NCI-H1092 (cell line): ENCODE measurements at places on chromosomes 5 and 9.

- no peak for DNase-seq
These were observed 96.6 kb upstream of the DMRT1 start for GRCh38 chr9:744790-745484.

GRCh38 chr5:35229076-35230037, 930 bp downstream of the PRLR start:
- no peak for DNase-seq

GRCh38 chr9:4921449-4921848, 63.6 kb upstream of the JAK2 start:
- DNase-seq = no peak

DNA sequence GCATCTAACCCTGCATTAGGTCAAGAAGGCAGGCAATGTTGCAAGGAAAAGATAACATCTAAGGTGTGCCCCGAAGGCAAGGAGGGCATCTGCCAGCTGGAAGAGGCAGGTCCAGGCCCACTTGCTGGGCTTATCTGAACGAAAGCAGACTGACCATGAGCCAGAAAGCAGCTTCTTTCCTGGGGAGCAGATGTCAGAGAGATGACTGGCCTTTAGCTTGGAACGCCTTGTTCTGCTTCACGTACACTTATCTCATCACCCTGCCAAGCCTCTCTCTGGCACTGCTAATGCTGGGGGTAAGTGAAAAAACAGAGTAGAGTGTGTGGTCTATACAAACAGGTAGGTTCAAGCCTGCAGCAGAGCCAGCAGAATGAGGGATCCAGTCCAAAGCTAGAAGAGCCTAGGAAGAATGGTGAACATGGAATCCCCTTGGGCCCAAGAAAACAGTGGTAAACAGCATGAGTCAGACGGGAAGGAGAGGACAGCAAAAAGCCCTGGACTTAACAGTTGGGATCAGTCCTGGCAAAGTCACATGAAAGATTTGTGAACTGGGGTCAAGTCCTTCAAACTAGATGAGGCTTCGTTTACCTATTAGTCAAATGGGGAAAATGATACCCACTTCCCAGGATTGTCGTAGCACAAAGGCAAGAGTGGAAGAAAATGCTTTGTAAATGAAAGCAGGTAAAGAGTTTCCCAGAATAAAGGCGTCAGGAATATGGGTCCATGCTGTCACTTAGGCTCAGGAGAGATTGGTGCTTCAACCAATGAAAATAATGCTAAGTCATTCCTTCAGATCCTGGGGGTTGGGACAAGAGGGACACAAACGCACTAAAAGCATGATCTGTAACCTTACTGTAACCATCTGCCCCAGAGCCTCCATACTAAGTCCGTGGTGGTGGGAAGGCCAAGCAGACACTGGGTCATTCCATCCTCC, 200.9 kb downstream of the SLIT3 start:
- DNase-seq = no peak

GRCh38 chr5:44225231-44226160, 163.7 kb downstream of the FGF10 start:
- no peak for DNase-seq

DNA sequence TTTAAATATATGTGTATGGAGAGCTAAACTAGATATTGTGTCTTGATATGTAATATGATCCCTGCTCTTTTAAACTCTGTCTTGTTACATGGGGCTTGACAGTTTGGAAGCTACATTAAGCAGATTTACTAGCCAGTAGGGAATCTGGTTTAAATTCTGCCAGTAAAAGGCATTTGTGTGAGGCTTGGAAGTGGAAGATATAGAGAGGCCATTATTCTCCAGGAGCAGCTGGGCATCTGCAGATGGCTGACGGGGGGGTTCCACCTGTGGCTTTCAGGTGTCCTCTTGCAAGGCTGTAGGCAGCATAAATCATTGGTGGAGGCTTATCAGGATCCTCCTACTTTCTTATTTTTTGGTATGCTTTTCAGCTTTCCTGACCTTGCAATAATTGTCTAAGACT, 179.1 kb upstream of the FBXL7 start:
- DNase-seq = no peak

DNA sequence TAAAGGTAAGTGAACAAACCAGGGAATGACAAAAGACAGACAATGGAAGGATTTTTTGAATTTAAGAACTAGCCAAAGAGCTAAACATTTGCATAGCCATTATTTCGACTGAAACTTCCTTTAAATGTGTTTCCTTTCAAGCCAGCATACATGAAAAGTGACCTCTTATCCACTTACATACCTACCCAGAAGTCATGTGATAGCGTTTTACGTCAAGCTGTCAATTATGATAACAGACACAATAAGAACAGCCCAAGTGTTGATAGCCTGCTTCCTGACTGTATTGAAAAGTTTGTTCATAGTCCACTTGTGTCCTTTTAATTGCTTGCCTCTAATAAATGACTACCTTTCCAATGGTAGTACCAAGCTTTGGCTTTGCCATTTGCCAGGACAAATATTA, 206.0 kb downstream of the NFIB start:
- no peak for DNase-seq

DNA sequence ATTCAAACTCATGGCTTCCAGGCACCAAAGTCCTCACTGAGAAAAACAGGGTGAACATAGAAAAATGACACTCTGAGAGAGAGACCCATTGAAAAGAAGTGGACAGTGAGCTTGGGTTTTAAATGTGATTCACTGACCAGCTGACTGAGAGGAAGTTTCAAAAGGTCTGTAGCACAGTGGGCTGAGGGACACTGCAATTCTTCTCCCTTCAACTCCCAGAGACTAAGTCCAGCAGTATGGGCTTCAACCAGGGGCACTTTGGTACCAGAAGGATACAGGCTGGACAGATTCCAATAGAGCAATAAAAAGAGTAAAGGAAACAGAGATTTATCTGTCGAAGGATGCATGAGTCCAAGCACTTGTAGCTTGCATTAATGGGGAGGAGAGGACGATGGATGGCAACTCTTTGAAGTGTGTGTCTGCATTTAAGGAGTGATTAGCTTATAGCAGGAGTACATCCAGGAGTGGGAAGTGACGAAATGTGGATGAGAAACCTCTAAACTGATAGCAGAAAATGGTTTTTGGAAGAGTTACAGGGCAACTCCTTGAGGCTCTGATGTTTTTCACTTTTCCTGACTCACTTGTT, 117.0 kb upstream of the ANKRD55 start:
- no peak for DNase-seq

DNA sequence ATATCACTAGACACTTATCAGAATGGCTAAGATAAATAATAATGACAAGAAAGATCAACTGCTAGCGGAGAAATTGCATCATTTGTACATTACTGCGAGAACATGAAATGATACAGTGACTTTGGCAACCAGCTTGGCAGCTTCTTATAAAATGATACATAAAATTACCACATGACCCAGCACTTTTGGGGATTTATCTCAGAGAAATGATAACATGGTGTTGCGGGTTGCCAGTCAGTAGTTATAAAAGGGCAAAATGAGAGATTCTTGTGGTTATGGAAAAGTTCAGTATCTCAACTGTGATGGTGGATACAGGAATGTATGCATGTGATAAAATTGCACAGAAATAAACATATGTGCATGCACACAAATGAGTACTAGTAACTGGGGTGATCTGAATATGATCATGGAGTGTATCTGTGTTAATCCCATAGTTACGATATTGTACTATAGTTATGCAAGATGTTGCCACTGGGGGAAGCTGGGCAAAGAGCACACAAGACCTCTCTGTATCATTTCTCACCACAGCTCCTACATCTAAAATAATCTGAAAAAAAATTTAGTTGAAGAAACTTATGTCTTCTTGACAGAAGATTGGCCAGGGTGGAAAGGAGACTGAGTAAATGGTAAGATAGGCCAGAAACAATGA, 128.9 kb downstream of the NXNL2 start:
- DNase-seq = no peak

GRCh38 chr5:124910354-124911016, 164.0 kb upstream of the ZNF608 start:
- no peak for DNase-seq

DNA sequence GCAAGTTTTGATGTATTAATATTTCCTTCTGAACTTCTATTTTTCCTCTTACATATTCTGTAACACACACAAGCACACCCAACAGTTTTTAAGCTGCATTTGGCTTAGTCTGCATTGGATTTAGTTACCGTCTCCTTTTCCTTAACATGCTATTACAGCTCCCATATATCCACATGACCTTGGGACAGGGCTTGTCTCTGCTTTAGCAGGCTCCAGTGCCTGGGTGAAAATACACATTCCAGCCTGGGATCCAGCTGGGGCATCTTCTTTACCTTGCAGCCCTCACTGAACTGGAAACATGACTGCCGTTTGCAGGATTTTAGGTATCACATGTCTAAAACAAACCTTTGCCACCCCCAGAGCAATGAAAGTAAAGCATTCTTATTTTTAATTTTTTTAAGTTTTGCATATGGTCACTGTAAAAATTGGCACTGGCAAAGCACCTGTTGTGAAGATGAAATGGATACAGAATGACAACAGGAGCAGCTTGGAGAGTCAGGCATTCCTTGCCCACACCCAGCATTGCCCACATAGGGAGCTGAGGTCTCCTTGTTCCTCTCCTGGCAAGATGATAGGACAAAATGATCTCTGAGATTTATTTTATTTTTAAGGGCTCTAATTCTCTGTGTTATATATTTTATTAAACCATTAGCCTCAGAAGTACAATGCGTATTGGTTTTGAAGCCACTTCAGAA, 4.0 kb downstream of the GADD45G start:
- no peak for DNase-seq

GRCh38 chr5:113230711-113231652, 203.8 kb downstream of the TSSK1B start:
- no peak for DNase-seq

- no peak for DNase-seq
These were observed 82.2 kb downstream of the TRIO start for GRCh38 chr5:14225173-14225834.

- DNase-seq = peak; percentile 22
These were observed 299.4 kb downstream of the ZSWIM6 start for GRCh38 chr5:61631438-61631941.

GRCh38 chr9:31492229-31492628, 892.2 kb upstream of the ACO1 start:
- DNase-seq = no peak

DNA sequence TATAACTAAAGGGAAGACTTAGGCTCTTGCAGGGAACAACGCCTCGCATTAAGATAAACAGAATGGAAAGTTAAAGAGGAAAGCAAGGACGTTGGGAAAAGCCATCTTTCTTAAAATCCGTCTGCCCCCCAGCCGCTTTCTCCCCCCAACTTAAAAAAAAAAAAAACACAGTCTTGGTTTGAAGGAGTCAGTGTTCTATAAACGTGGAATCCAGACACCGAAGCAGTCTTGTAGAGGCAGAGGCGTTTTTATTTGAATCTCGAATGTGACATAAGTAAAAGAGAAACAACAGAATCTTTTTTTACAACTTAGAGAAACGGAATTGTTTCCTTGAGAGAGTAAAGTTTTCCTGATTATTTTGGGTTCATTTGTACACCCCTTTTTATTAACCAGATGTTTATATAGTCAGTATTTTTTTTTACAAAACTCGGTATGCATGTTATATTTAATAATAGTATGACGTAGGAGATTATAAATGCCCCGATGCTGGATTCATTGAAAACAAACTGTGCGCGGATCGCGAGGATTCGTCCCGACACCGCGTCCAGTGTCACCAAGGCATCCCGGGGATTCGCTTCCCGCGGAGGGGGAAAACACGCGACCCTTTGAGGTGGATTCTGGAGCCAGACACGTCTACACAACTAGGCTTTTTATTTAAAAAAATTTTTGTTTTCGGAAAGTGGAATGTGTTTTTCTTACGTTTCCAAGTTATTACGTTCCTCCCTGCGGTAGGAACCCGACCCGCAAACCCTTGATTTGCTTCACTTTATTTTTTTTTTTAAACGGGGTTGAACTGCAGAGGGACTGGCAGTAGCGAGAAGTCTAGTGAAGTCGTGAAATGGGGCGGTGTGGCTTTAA, 6.7 kb downstream of the PTCH1 start:
- DNase-seq = no peak

DNA sequence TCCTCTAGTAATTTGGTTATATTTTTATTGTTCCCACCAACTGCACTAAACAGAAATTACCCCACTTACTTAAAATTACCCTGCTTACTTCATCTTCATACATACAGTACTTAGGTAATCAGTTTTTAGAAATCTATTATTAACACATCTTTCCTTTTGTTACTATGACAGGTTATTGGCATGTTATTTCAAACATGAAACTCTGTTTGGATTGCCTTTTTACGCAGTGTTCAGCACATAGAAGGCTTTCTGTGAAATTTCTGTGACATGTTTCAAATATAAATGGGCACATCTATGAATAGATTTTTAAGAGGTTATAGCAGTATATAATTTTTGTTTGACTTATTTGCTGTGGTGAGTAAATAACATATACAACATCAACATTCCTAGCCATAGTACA, 22.5 kb downstream of the SRFBP1 start:
- DNase-seq = no peak

DNA sequence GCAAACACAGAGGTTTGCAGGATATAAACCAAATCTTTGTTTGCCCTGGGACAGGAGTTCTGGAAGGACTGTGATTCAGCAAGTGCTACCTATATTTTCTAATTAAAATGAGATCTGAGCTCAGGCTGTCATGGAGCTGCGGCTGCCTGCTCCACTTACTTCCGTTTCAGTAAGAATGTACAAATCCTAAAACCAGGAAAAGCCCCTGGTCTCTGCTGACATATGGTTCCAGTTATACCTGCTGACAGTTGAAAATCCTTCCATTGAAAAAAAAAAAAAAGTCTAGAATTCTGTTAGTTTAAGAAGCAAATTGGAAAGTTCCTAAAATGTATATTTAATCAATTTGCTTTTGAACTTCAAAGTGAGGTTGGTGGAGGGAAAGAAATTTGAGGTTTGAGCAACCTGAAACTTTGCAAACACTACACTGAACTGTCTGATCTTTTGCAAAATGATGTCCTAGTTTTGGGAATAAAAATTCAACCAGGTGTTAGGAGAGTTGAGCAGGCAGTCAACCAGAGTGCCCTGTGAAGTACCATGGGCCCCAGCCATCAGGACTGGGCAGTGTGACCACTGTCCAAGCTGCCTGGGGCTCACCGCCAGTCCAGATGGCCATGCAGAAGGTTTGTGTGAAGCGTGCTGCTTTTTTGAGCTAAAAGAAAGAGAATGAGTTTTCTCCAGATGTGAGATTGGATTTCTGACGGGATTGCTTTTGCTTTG, 50.6 kb downstream of the SHB start:
- no peak for DNase-seq

DNA sequence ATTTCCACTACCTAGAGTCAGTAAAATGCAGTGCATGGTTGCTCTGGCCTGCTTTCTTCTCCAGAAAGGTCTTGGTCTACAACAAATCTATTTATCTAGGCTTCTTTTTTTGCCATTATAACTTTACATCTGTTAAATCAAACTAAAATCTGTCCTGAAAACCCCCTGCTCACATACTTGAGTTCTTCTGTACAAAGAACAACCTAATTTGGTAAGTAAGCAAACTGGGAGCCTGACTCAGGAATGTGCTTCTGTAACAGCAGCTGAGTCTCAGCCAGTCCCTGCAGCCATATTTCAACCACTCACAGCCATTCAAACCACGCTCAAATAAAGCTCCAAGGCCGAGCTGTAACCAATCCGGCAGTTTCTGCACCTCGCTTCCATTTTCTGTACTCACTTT, 95.8 kb downstream of the PLPP1 start:
- no peak for DNase-seq

- no peak for DNase-seq
These were observed 391.0 kb downstream of the CHSY3 start for GRCh38 chr5:130295235-130295634.
